ENCODE measurements at places on chromosomes 16 and 17.

DNA sequence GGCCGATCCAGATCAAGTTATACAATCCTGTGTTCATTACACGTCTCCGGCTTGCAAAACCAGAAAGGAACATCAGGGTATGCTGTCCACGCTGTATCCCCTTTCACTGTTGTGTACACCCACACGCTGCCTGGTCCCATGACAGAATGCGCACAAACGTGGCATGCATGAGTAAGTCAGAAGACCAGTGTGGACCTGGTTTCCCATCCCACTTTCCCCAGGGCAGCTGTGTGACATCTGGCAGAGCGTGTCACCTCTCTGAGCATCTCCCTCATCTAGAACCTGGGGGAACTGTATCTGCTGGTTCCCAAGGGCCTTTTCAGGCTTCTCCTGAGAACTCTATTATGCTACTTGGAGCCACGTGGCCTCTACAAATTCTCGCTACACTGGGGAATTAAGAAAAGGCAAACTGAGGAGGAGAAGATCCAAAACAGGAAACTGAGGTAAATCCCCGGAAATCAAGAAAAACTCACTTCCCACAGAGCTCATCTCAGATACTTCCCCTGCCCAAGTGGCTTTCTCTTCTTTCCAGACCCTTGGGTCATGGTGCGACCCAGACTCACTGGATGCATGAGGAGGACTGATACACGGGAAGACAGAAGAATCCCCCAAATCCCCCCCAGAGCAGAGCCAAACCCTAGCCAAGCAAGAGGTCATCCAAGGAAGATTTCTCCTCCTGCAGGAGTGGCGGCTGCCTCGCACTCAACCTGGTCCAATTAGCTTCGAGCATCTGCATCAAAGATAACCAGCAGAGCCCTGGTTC lies 139.3 kb downstream of the GAS7 start:
- DNase-seq: no peak

DNA sequence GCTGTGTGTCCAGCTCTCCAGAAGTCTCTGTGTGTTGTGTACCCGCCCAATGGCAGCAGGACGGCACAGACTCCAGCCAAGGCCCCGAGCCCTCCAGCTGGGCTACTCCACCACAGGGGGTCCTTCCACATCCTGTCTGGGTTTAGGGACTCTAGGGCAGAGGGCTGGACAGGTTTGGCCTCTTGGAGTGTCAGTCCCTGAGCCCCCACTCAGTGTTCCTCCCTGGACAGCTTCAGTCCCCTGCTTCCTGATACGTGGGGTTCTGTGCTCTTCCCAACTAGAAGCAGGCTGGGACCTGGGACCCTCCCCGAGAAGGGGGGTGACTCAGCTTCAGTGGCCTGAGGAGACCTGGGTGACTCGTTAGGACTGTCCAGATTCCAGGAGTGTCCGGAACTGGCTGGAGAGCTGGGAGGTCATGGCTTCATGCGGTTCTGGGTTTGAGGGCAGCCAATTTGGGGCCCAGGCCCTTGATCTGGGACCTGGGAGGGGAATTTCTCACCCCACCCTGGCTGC lies 4.2 kb downstream of the CDK3 start:
- DNase-seq: no peak

- DNase-seq: no peak
Observed at GRCh38 chr17:48575066-48575582, 3.0 kb downstream of the HOXB4 start.

GRCh38 chr17:45149669-45150664 lies 1.7 kb downstream of the HEXIM1 start:
- DNase-seq: no peak

DNA sequence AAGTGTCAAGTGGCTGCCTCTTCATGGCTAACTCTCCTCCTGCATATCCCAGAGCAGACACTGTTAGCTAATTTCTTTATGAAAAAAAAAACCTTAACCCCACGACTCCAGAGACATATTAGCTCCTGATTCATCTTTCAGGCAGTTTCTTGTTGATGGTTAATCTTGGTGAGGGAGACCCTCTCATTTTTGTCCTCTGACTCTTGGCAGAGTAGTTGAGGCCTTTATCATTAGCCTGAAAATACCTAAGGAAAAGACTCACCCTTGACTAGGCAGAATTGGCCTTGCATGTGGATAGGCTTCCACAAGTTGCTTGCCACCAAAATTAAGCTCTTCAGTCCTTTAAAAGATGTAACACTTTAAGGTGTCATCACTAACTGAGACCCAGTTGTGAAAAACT lies 4.0 kb downstream of the CRYBA1 start:
- DNase-seq: no peak

DNA sequence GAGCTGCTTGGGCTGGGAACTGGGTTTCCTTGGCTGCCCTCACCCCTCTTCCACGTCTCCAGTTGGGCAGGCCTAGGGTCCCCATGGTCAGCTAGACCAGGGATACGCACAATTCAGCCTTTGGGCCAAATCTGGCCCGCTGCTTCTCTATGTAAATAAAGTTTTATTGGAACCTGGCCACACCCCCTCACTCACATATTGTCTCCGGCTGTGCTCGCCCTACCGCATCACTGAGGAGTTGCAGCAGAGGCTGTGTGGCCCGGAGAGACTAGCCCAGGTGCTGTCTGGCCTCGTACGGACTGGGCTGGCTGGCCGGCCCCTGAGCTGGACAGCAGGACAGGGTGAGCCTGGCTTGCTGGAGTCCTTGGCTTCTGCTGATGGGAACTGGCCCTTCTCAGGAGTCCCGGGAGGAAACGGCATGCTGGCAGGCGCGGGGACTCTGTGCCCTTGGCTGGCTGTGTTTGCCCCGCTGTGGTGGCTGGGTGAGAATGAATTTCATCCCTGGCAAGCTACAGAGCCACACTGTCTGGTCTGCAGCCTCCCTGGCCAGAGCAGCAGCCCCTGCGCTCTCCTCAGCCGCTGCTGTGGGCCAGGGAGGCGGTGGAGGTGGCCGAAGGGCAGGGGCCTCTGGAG lies 82.0 kb downstream of the ENGASE start:
- no peak for DNase-seq

- DNase-seq: no peak
Observed at GRCh38 chr17:44543905-44544523, 13.3 kb upstream of the FZD2 start.

DNA sequence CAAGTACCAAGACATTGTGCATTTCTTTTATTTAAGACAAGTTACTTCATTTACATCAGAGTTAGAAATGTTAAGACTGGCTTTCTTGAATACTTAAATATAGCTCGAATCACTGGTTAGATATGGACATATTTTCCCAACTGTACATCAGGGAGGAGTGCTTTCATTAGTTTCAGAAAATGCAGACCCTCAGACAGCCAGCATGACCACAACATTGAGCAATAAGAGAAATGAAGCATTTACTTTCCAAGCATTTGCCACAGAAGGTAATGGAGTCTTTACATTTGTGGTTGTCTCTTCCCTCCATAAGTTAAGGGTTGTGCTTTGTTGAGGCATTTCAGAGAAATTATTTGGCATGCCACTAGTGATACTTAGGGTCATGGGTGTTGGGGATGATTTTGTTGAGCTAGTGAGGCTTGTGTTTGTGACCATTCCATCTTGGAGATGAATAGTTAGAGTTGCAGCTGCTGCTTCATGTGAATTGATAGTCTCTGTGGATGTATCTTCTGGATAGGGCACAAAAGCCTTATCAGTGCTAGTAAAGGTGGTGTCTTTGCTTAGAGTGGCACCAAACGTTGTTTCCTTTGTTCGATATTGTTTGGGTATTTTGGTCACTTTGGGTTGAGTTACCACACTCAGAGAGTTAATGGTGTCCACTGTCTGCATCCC lies 2.1 kb downstream of the OMG start:
- no peak for DNase-seq

- DNase-seq: no peak
Observed at GRCh38 chr16:78458588-78458987, 359.1 kb downstream of the WWOX start.

DNA sequence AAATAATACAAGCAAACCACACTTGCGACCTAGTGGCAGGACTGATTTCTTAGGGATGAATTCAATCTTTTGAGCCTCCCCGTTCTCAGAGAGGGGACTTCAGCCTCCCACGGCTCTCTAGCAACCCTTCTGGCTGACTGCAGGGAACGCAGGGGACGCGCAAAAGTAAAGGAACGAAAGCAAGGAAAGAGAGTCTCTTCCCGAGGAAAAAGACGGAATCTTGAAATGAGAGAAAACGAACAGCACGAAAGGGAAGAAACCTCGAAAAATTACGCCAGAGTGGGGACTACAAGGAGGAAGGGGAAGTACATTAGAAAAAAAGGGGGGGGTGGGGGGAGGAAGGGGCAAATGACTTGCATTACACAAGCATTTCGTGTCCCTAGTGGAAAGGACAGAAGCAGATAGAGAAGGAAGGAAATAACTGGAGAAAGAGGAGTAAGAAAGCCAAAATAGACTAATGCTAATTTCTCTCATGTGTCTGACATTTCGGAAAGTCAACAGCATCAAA lies 1.2 kb downstream of the GRB2 start:
- DNase-seq: no peak

GRCh38 chr17:61360318-61360943 lies 39.2 kb upstream of the TBX2 start:
- no peak for DNase-seq

- DNase-seq: no peak
Observed at GRCh38 chr17:11643851-11644250, 45.6 kb downstream of the DNAH9 start.

GRCh38 chr17:74649909-74650308 lies 26.4 kb upstream of the CD300E start:
- DNase-seq: no peak

GRCh38 chr16:67245674-67246080 lies 1.6 kb downstream of the FHOD1 start:
- DNase-seq: no peak

GRCh38 chr16:26930786-26931581 lies 135.7 kb upstream of the C16orf82 start:
- DNase-seq: no peak

GRCh38 chr17:6461792-6462524 lies 17.7 kb downstream of the PIMREG start:
- DNase-seq: peak; percentile 16

DNA sequence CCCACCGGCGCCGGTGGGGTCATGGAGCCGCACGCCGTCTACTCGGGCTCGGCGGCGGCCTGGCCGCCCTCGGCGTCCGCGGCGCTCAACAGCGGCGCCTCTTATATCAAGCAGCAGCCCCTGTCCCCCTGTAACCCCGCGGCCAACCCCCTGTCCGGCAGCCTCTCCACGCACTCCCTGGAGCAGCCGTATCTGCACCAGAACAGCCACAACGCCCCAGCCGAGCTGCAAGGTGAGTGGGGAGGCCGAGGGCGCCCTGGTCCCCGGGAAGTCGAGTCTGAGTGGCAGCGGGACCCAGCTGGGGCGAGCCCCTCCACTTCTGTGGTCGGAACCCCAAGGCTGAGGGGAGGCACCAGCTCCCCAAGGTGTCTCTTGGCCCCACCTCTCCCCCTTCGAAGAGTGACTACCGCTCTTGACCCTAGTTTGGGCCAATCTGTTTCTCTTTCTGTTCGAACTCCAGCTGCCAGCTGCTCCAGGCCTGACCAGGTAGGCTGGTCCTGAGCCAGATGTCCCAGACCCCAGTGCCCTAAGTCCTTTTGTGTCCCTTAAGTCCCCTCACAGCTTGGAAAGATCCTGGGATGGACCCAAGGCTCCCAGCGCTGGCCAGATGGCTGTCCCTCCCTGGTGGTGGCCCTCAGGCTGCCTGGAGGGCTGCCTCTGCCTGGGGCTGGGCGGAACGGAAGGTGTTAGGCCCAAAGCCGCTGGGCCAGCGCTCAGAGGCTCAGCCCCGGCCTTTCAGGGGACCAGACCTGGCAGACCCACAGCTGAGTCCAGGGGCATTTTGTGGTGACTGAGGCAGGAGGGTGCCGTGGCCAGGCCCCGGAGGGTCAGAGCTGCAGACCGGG lies 1.2 kb downstream of the FOXF1 start:
- DNase-seq: no peak

DNA sequence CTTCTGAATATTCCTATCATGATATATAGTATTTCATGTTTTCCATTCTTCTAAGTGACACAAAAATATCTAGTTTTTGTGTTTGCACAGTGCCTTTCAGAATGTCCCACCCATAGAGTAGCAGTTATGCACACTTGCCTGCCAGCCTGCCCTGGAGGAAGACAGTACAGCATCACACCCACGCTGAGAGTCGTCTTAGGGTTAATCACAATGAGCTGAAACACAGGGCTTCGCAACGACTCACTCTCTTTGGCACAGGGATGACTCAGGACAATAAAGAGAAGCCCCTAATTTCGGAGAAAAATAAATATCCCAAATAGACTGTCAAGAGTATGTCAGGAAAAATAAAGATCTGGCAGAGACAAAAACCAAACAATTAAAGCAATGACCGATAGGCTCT lies 11.6 kb upstream of the NDUFAB1 start:
- DNase-seq: no peak

GRCh38 chr17:78127239-78127887 lies 1.2 kb downstream of the TMC6 start:
- DNase-seq: no peak

GRCh38 chr16:75287708-75288107 lies 36.3 kb upstream of the BCAR1 start:
- no peak for DNase-seq

- no peak for DNase-seq
Observed at GRCh38 chr16:84774810-84775209, 45.0 kb upstream of the CRISPLD2 start.

DNA sequence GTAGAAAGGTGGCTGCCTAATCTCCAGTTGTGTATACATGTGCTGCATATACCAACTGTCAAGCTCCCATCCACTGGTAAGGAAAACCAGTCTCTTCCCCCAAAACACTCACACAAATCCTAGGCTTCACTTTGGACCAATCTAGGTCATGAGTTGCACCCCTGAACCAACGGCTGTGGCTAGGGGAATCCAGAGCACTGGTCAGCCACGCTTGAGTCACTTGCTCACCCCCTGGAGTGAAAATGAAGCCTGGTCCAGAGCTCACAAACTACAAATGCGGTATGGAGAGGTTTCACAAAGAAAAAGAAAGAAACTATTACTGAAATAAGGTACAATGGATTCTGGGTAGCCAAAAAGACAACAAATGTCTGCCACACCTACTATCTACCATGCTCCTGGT lies 66.1 kb upstream of the NLK start:
- DNase-seq: no peak

GRCh38 chr16:1439058-1439698 lies 5.2 kb downstream of the CCDC154 start:
- no peak for DNase-seq

DNA sequence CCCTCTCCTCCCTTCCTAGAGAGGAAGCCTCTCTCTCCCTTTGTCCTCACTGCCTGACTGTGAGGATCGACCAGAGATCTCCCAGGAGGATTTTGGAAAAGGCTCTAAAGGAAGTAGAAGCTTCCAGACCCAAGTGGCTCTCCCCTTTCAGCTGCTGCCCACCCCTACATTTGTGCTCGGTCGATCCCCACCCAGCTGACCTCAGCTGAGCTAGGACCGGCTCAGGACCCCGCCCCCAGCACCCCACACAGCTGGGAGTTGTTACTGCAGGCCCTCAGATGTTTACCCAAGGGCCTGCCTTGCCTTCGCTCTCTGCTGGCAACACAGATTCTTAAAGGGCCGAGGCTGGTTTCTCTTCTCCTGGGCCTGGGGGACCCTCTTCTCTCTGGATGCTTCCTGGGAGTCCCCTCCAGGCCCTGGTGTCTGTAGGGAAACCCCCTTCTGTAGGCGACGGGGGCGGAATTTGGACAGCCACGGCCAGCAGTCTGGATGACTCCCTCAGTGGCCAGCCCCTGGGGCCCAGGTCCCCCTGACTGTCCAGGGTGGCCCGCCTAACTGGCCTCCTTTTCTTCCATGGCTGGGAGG lies 26.9 kb upstream of the TIMP2 start:
- DNase-seq: no peak

- peak; percentile 81 for DNase-seq
Observed at GRCh38 chr16:79600638-79601091, at the start of gene MAF. Gene MAF (minus strand): TSS chr16:79600737. CDS start chr16:79599902, 835 bp downstream.

- no peak for DNase-seq
Observed at GRCh38 chr17:65402513-65403496, 158.6 kb downstream of the AXIN2 start.

GRCh38 chr17:81165246-81166032 lies at the start of gene PVALEF:
Gene PVALEF (plus strand): TSS chr17:81165507. CDS start chr17:81181227, 15,720 bp downstream.
- DNase-seq: no peak

All from stimulated activated CD4-positive, alpha-beta T cell treated with anti-CD3 and anti-CD28 coated beads, Interleukin-12 subunit alpha, Interleukin-12 subunit beta, amount 100 ng/mL, for 48 hours (primary cell).